HCT116 (cell line): ENCODE measurements at places on chromosomes 16 and 17. TPM values are rescaled to one million over a fixed set of nuclear protein-coding genes. Genes with fewer than 3 reads are reported as not detected.

The ZMYND15 gene
- 2.8 TPM for total RNA-seq

The TBC1D3H gene
- total RNA-seq = not detected

The PRAC2 gene
- total RNA-seq = not detected

The PRKCB gene
- 0.89 TPM for total RNA-seq

The CCL7 gene
- not detected for total RNA-seq

The KIF2B gene
- total RNA-seq = not detected

The OMG gene
- total RNA-seq = not detected

The CNTNAP4 gene
- not detected for total RNA-seq

The MT2A gene
- total RNA-seq = 710 TPM

The CYB5B gene
- total RNA-seq = 689 TPM

The STAT5B gene
- 7.1 TPM for total RNA-seq

The ERN2 gene
- 0.47 TPM for total RNA-seq

The SLC12A3 gene
- total RNA-seq = not detected

The TSPAN10 gene
- total RNA-seq = 2.3 TPM

The PTX4 gene
- total RNA-seq = not detected

The SPATA22 gene
- not detected for total RNA-seq

The OTOP3 gene
- total RNA-seq = not detected

The CCL1 gene
- total RNA-seq = not detected
